EL (cell line): ENCODE measurements at places on chromosomes 1 and 21.
A peak's percentile ranks its signal among the peaks of the same experiment; 100 is the strongest.

GRCh38 chr21:42236014-42236413 lies 17.1 kb downstream of the ABCG1 start:
- no peak for DNase-seq

DNA sequence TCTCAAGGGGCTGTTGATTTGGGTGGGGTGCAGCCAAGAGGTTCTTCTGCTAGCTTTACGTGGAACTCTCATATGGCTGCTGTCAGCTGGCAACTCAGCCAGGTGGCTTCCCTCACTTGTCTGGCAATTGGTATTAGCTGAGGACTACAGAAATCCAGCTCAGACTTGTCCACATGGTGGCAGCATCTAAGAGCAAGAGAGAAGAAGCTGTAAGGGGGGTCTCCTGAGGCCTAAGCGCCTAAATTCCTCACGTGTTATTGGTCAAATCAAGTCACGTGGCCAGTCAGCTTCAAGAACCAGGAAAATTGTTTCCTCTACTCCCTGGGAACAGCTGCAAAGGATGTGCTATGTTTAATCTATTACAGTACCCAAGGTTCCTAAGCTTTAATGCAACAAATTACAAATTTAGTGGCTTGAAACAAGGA lies 4.2 kb upstream of the DYRK3 start:
- DNase-seq, result peak; percentile 74

GRCh38 chr1:20008391-20008841 lies 29.0 kb upstream of the PLA2G2A start:
- DNase-seq, result no peak

- no peak for DNase-seq
These were observed 9.4 kb downstream of the NPHP4 start for GRCh38 chr1:5982868-5983267.

- DNase-seq, result no peak
These were observed 34.2 kb downstream of the GATAD2B start for GRCh38 chr1:153888533-153888932.

- no peak for DNase-seq
These were observed 1.5 kb upstream of the RGS1 start for GRCh38 chr1:192574073-192574472.

DNA sequence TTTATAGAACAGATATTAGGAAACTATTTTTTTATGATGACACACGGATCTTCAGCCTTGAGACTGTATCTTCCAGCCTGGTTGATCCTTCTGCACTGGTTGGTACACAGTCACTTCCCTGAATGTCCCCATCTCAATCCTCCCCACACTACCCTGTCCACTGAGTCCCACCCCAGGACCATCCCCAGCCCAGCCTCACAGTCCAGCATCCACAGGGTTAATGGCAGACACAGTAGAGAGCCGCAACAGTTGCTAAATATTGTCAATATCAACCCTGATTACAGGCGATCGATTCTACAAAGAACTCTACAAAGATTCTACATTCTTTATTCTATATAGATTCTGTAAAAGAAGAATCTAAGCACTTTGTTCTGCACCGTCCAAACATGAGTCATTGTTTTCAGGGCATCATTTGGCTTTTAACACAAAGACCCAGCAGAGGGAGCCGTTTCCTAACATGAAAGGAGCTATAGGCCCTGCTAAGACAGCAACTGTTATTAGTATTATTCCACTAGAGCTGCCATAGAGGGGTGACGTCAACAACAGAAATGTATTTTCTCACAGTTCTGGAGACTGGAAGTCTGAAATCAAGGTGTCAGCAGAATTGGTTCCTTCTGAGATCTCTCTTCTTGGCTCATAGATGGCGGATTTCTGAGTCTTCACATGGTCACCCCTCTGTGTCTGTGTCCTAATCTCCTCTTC lies 30.1 kb upstream of the IFNAR2 start:
- peak; percentile 91 for DNase-seq

DNA sequence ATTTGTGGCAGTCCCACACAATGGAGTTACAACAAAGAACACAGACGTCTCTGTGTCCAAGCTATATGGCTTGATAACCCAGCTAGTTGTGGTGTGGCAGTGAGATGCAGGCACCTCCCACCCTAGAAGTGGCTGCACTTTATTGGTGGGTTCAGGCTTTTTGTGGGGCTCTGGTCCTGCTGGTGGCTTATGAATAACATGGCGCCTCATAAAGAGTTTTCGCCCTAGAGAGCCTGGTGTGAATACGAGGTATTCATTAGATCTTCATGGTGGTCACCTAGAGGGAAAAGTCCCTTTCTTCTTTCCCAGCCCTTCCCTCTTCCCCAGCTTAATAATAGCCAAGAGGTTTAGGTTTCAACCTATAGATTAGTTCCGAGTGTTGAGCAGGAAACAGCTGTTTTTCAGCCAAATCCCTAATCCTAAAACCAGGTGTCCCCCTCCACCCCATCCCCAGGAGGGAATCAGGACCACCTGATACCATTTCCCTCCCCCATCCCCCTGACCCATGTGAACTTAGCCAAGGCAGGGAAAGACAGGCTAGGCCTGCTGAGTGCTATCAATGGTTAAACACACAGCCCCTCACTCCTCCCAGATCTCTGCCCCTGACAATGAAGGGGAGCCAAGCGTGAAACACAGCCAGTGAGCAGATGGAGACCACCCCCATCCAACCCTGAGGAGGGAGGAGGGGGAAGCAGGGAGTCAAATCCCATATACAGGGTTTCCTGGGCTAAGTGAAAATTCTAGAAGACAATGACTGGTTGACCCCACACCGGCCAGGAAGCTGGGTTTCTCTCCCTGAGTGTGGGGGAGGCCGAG lies 58.2 kb downstream of the NFASC start:
- DNase-seq, result no peak

DNA sequence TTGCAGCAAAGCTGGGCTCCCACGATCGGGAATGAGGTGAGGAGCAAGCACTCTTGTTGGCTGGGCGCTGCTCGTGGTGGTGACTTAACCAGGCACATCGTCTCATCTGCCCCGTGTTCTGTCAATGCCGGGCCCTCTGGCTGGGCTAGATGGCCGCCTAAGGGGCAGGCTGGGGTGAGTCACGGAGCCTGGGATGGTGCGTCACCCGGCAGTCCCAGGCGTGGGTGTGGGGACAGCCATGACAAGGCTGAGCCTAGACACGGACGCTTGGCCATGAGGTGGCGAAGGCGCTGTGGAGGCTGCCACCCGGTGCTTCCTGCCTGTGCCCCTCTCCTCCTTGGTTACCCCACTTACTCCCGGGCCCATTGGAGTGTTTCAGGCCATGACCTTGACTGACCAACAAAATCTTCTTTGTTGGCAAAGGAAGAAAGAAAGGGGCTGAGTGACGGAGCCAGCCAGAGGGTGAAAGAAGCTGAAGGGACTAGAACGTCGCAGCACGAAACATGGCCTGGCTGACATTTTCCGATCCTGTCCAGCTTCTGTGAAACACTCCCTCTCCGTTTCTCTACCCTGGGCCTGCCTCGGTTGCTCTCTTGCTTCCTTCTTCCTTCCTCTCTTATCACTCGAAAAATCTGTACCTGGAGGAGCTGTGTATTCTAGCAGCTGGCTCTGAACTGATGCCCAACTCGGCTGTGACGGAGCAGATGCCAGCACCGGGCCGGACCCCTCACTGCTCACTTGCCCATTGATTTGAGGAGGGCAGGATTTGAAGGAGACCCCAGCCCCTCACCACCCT lies 596 bp downstream of the CD247 start:
- DNase-seq, result peak; percentile 43

GRCh38 chr1:23216771-23217420 lies 406 bp downstream of the HTR1D start:
- no peak for DNase-seq

DNA sequence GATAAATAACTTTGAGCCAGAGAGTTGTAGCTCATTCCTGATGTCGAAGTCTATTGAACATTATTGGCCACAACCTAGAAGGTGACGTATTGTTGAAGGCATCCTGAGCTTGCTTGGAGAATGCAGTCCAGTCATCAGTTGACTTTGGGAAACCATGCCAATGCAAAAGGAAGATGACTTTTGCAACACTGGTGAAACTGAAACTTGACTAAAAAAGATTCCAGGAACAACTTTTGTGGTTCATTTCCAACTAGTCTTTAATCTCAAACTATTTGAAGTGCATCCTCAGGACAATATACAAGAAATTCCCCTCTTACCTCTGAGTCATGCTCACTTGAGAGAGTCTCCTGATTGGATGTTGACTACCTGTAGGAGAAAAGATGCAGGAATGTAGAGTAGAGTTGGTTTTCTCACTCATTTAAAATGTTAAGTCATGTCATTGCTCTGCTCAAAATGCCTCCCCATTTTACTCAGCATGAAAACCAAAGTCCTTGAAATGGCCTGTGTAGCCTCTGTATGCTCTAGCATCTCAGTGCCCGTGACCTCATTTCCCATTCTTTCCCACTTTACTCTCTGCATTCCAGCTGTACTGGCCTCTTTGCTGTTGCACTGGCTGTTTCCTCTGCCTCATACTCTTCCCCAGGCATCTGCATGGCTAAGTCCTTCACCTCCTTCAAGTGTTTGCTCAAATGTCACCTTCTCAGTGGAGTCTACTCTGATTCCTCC lies 24.4 kb upstream of the LEPR start:
- DNase-seq, result peak; percentile 90

- DNase-seq, result no peak
These were observed 61.8 kb downstream of the INTS7 start for GRCh38 chr1:211973541-211973940.

GRCh38 chr1:80054129-80054528 lies 1047.6 kb upstream of the ADGRL4 start:
- peak; percentile 77 for DNase-seq

DNA sequence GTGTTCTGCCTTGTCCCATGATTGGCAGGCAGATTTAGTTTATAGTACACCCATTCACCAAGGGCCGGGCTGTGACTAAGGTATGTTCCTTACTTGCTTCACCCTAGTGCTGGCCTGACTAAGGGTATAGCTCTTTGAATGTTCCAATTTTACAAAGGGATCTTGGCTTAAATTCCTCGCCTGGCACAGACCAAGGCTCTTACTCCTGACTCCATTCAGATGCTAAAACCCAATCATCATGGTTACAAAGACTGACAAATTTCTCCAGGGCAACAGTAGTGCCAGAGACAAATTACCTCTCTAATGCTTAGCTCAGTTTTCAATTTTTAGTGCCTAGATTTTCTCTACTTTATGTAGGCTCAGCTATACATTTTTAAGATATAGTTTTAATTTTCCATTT lies 11.5 kb upstream of the C1orf53 start:
- no peak for DNase-seq

DNA sequence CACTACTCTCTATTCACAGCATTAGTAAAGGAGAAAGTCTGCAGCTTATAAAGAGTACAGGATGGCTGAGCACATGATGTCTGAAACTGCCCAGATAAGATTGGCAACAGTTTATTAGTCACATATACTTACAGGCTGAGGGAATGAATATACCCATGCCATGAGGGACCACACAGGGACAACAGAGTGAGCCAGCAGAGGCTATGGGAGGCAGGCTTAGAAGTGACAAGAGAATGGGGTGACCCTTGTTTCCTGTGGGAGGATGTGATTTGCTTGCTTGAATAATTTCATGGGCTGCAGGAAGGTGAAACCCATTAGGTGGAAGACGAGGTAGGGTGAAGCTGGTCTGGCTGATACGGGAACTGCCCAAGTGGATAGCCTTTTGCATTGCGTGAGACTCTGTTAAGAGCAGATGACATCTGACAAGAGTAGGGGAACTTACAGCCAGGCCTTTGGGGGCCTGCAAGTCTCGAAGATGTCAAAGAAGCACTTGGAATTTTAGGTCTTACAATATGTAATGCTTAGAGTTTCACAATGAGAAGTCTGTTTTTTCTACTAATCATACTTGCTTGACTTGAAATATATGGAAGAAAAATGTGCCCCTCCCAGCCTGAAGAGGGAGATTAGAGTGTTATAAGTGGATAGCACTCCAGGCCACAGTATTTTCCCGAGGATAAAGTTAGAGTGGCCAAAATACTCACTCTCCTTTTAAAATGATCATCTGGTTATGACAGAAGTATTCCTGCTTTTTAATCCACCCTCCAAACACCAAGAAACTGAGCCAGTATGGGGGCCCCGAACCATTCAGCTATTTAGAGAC lies 34.6 kb upstream of the TNFSF4 start:
- DNase-seq, result no peak

DNA sequence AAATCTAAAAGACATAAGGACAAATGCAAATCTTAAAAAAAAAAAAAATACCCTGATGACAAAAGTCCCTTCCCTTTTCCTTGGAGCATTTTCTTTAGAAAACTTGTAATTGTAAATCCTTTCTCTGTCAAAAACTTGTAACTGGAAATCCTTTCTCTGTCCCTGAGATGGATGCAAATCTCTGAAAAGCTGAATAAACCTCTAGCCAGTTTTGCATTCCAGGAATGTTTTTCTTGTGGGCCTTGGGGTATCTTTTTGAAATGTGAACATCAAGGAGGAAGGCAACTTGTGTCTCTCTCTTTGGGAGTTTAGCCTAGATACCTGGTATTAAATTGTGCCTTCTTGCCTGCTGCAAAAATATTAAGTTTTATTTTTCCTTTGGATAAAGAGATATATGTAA lies 305.3 kb downstream of the KCNT2 start:
- no peak for DNase-seq

DNA sequence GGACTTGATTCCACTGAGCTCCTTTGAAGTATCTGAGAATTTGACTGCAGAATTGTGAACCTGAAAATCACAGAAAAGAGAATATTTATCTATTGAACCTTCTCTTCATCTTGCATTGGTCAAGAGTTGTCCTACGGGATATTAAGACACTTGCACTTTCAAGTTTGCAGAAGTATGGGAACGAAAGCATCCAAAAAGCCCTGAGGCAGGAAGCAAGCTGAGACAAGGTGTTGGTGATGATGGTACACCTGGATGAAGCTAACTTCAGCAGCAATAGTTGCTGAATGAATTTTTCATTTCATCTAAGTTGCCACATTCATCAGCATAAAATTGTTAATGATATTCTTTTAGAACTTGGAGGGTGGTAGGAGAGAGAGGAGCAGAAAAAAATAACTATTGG lies 686.6 kb upstream of the ADAMTS5 start:
- no peak for DNase-seq

DNA sequence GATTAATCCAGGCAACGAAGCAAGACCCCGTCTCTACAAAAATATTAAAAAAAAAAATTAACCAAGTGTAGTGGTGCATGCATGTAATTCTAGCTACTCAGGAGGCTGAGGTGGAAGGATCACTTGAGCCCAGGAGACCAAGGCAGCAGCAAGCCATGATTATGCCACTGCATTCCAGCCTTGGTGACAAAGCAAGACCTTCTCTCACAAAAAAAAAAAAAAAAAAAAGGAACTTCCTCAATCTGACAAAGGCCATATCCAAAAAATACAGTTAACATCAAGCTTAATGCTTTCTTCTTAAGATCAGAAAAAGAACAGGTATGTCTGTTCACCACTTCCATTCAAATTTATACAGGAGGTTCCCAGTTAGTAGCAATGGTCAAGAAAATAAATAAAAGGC lies 54.4 kb downstream of the EVI5 start:
- no peak for DNase-seq
